ENCODE measurements at places on chromosomes 1 and 21. TPM values are rescaled to one million over a fixed set of nuclear protein-coding genes. Genes with fewer than 3 reads are reported as not detected.

The ZNF695 gene
- 0.46 TPM for polyA plus RNA-seq

The SPRR2D gene
- polyA plus RNA-seq, result not detected

The UTS2 gene
- polyA plus RNA-seq, result not detected

The PRMT2 gene
- 162 TPM for polyA plus RNA-seq

The TINAGL1 gene
- 1.4 TPM for polyA plus RNA-seq

The GJA5 gene
- 0.07 TPM for polyA plus RNA-seq

The PYHIN1 gene
- not detected for polyA plus RNA-seq

The OR2M3 gene
- polyA plus RNA-seq, result not detected

The SH2D2A gene
- polyA plus RNA-seq, result not detected

The LAPTM5 gene
- 0.09 TPM for polyA plus RNA-seq

The RHCE gene
- polyA plus RNA-seq, result 0.39 TPM

The SH2D1B gene
- 0.03 TPM for polyA plus RNA-seq

The GFI1 gene
- 0.16 TPM for polyA plus RNA-seq

The BTG3 gene
- 38.1 TPM for polyA plus RNA-seq

The GLRX2 gene
- polyA plus RNA-seq, result 13.7 TPM

The ERICH3 gene
- polyA plus RNA-seq, result not detected

The C1QA gene
- polyA plus RNA-seq, result not detected

The TGFBR3 gene
- polyA plus RNA-seq, result 3.0 TPM

The PALMD gene
- polyA plus RNA-seq, result 0.51 TPM

The EDARADD gene
- not detected for polyA plus RNA-seq

The FAM151A gene
- not detected for polyA plus RNA-seq

The NCSTN gene
- polyA plus RNA-seq, result 194 TPM

The ANKRD34A gene
- polyA plus RNA-seq, result 1.9 TPM

The CAMK1G gene
- polyA plus RNA-seq, result 2.1 TPM

The AZIN2 gene
- 8.0 TPM for polyA plus RNA-seq

The RAB29 gene
- polyA plus RNA-seq, result 4.4 TPM

The PODN gene
- polyA plus RNA-seq, result 5.4 TPM

The FCRL4 gene
- not detected for polyA plus RNA-seq

The AGTRAP gene
- polyA plus RNA-seq, result 64.3 TPM

The RYR2 gene
- not detected for polyA plus RNA-seq

The LDLRAD1 gene
- polyA plus RNA-seq, result not detected

The ANGPTL3 gene
- not detected for polyA plus RNA-seq

Measured in IMR-90 (cell line).